ENCODE measurements at places on chromosomes 7 and 10.
A peak's percentile ranks its signal among the peaks of the same experiment; 100 is the strongest.

- peak; percentile 95 for DNase-seq
These were observed 337 bp upstream of the NT5C3A start for GRCh38 chr7:33062782-33063443.

DNA sequence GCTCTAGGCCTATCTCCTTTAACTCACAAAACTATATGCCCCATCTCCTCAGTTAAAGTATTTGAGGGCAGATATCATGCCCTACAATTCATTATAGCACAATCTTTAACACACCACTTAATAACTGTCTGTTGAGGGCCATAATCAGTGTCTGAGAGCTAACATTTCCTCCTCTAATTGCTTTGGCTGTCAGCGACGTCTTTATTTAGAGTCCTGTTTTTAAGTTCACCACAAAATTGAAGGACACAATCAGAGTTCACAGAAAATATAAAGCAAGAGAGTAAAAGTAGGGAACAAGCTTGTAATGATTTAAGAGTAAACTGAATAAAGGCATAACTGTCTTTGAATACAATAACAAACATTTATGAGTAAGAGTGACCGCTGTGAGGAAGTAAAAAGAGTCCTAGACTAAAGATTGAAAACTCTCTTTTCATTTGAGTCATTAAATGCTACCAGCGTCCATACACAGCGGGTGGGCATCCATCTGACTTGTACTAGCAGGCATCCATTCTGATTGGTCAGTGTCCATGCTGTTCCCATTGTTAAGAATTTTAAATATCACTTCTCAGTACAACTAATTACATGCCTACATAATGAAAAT is 38.4 kb upstream of the ABCB4 start:
- no peak for DNase-seq

DNA sequence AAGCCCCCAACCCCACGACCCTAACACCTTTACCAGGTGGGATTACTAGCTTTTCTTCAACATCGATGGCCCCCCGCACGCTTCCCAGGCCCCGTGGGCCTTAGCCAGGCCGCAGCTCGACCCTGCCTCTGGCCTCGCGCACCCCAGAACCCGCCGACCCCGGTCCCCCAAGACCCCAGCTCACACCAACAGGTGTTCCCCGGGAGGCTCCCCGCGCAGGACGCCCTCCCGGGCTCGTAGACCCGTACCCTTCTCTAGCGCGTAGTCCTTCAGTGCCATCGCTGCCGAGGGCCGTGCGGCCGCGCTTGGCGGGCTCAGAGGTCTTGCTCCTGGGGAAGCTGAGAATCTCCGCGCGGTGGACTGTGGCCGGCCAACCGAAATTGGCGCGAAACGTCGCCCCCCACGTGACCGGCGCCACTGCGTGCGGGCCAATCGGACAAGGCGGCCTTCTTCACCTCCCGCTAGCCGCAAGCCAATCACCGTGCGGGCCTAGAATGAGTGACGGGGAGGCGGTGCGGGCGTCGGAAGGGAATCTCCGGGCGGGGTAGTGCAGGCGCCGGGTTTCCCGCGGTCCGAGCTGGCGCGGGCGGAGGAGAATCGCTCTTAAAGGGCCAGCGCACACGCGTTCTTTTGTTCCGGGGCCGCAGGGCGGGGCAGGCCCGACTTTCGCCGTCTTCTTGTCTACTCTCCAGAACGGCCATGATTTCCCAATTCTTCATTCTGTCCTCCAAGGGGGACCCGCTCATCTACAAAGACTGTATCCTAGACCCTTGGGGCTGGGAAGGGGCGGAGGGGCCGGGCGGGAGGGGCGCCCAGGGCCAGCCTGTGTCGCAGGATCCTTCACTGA is at the start of the genes AP4M1 and MCM7:
TSS of gene AP4M1 (plus strand) at position 628 of the 847 bp plus-strand sequence. CDS start at position 700, 72 bp downstream.
TSS of gene MCM7 (minus strand) at position 382 of the 847 bp plus-strand sequence. CDS start at position 279, 103 bp downstream.
- DNase-seq = peak; percentile 99

- DNase-seq = peak; percentile 94
These were observed 137.3 kb downstream of the SEMA3C start for GRCh38 chr7:80781561-80781979.

- peak; percentile 93 for DNase-seq
These were observed 9.8 kb downstream of the CREB3L2 start for GRCh38 chr7:137992104-137992549.

DNA sequence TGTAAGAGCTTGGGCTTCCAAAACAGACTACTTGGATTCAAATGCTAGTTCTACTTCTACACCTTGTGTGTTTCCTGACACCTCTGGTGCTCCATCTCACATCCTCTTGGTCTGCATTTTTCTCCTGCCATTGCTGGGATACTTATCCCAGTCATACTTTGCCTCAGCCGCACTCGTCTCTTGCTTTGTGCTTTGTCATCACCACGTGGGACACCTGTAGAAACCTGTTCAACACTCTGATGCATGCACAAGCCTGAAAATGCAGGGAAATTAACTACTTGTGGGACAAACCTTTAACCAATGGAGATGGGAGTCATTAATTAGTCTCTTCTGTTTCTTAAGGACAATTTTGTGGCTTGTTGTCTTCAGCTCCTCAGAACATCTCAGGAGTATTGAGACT is 94.2 kb upstream of the PHYHIPL start:
- DNase-seq = no peak

- peak; percentile 1 for DNase-seq
These were observed 344.1 kb upstream of the HPS1 start for GRCh38 chr10:98790817-98791216.

DNA sequence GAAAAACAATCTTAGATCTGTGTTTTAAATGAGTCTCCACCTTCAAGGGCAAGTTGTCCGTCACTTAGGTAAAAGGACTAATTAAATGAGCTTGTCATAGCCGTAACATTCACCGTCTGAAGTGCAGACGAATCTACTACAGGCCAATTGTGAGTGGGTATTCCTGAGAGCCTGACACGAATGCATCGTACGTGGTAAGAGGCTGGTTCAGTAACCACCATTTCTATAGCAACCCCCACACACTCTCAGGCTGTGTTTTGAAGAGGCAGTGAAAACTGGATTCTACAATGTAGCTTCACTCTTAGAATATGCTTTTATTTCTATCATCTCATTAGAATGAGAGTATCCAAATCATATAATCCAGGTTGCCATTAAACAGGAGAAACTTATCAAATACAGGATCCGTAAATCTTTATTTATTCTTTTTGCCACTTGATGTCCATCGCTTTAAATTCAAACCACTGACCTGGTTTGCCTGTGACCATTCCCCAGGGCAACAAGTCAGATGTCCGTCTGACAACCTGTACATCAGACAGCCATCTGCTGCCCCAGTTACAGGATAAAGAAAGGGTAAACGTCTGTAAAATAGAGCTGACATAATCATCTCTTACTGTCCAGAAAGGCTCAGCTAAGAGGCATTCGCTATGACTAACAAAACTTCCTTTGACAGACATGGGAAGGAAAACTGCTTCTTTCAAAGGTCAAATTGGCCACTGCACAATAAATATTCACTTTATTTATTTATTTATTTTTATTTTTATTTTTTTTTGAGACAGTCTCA is 70.3 kb upstream of the NMT2 start:
- DNase-seq = peak; percentile 24

GRCh38 chr7:104923010-104923421 is 91.0 kb upstream of the KMT2E start:
- DNase-seq = peak; percentile 96

GRCh38 chr10:132397671-132398565 is 918 bp downstream of the PWWP2B start:
- DNase-seq = peak; percentile 67

DNA sequence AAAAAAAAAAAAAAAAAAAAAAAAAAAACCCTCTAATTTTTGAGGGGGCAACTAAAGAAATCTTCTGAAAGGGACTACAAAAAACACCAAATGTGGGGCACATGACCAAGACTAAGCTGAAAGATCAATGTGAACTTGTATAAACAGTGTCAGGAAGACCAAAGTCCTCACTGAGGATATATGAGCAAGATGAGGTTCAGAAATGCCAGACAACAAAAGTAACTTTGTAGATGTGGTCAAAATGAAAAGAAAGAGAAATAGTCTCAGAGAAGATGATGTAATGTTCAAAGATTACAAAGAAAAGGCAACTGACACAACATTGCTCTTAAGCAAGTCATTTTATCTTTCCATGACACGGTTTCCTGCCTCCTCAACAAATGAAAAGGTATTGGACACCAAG is 48.7 kb upstream of the PTPRZ1 start:
- DNase-seq = no peak

- no peak for DNase-seq
These were observed 9.2 kb downstream of the INPP5A start for GRCh38 chr10:132546567-132547420.

GRCh38 chr10:112812586-112812985 is 137.5 kb upstream of the TCF7L2 start:
- no peak for DNase-seq

GRCh38 chr7:52260046-52260665 is 775.3 kb upstream of the POM121L12 start:
- DNase-seq = no peak

- DNase-seq = no peak
These were observed 15.8 kb downstream of the MACC1 start for GRCh38 chr7:20201380-20201779.

- DNase-seq = no peak
These were observed 37.8 kb downstream of the COBL start for GRCh38 chr7:51278797-51279196.

GRCh38 chr7:11237742-11238141 is 264.1 kb downstream of the PHF14 start:
- DNase-seq = no peak

DNA sequence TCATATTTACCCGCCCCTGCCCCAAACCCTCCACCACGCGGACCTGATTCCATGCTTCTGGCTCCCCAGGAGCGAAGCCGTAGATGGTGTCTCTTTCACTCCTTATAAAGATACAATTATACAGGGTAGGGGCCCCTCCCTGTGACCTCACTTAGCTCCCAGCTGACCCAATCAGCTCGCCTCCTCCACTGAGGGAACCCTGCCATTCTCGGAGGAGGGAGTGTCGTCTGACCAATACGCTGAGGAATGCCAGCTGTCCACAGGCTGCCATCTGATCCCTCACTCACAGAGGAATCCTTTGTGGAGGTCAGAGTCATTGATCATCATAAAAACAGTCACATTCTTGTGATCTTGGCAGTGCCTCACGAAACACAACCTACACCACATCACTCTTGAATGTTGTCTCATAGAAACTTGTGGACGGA is 67.5 kb upstream of the INSIG1 start:
- DNase-seq = peak; percentile 97

- DNase-seq = no peak
These were observed 22.6 kb upstream of the CPN1 start for GRCh38 chr10:100104300-100104699.

GRCh38 chr7:12907774-12908173 is 220.3 kb downstream of the ARL4A start:
- no peak for DNase-seq

- DNase-seq = peak; percentile 44
These were observed 40.2 kb downstream of the PDSS1 start for GRCh38 chr10:26737730-26738129.

GRCh38 chr10:129369566-129369965 is 97.5 kb upstream of the MGMT start:
- no peak for DNase-seq

DNA sequence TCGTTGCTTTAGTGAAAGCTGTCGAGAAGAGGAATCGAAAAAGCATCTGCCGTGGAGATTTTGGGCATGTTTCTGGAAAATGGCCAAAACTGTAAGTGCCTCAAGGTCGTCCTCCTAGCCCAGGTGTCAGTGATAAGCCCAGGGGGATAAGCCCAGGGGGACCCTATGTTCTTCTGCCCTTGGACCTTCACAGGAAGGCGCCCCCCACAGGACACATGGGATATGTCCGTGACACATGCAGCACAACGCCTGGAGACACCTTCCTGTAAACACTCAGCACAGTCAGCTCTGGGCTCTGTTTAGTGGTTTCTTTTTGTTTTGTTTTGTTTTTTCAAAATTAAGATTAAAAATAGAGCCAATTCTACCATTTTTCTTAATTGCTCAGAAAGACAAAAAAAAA is 272.7 kb downstream of the KLF6 start:
- DNase-seq = no peak

DNA sequence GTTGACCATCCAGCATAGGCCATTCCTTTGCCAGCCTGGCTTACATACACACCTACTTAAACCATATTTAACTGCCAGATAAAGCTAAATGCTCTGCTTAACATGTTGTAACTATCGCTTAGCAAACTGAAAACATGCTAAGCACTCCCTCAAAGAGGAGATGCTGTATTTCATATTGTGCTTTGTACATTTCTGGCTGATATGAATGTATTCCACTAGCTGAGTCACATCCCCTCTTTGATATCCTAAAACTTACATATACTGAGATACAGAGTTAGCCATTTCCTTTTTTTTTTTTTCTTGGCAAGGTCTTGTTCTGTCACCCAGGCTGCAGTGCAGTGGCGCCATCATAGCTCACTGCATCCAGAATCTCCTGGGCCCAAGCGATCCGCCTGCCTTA is 99.4 kb downstream of the TPST1 start:
- DNase-seq = peak; percentile 55

Measured in cardiac fibroblast (primary cell).